K562 (cell line): ENCODE measurements at places on chromosomes 2 and 18. TPM values are rescaled to one million over a fixed set of nuclear protein-coding genes. Genes with fewer than 3 reads are reported as not detected.
A peak's percentile ranks its signal among the peaks of the same experiment; 100 is the strongest.

GRCh38 chr18:4204438-4204720, 250.7 kb downstream of the DLGAP1 start:
- no peak for DNase-seq

GRCh38 chr2:107414376-107414775, 412.3 kb upstream of the RGPD4 start:
- DNase-seq, result no peak

OSR1 gene
- total RNA-seq, result not detected in 2 replicates

TRIM54 gene
- not detected in 2 replicates for total RNA-seq

SLC8A1 gene
- 0.04 TPM in 1 of 2 replicates, not detected in the other for total RNA-seq

GRCh38 chr2:196513796-196514526, 125.6 kb upstream of the CCDC150 start:
- DNase-seq, result no peak

APOB gene
- 0.73 and 1.4 TPM in 2 replicates for total RNA-seq

DNA sequence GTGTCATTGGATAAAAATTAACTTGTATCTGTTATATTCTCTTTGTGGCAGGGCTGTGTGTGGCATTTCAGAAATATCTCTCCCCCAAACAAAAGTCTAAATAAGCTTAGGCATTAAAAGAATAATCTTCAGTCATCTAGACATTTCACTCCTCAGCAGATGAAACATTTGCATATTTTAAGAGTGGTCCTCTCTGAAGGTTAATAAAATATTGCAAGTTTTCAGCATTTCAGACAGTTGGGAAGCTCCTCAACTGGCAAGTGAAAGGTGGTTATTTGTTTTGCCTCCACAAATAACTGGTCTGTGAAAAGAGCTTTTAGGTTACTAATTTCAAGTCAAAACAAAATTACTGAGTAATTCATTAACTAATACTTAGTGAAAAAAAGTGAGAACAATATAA, 462.6 kb downstream of the EPHA4 start:
- no peak for DNase-seq

SCLY gene
- 32.2 and 38.2 TPM in 2 replicates for total RNA-seq

DNA sequence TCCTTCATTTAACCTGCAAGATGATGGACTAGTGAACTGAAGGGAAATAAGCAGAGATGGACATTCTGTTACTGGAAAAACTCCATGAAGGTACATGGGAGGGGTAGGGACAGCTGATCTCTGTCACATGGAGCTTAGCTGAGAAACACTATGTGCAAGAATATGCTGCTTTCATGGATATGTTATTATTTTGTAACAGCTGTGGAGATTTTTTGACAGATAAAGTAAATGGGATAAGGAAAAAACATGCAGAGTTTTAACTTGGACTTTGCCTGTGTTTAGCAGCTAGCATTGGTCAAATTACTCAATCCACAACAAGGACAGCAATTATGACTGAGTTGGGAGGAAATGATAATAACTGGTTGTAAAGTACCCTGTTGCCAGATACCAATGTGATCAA, 28.7 kb upstream of the HNRNPA3 start:
- DNase-seq, result no peak

ZNF892 gene
- total RNA-seq, result 0.13 and 0.29 TPM in 2 replicates

CCDC178 gene
- not detected in 2 replicates for total RNA-seq

DNA sequence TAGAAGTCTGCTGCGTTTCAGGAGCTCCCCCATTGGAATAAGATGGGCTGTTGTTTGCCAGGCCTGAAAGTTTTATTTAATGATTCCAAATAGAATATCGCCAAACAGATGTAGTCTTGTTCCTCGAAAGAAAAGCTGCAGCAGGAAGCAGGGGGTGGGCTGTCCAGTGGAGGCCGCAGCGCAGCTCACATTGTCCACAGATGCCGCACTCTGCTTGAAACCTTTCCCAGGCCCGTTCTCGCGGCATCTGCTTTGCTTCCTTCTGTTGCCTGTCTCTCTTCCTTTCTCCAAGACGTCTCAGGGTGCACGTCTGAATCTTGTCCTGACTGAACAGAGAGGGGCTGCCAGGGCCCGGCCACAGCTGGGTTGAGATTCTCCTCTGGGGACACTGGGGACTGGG, 12.4 kb upstream of the IGFBP2 start:
- no peak for DNase-seq

- DNase-seq, result no peak
Measured at GRCh38 chr18:76487782-76488181, 7.3 kb downstream of the ZNF516 start.

ZC3H8 gene
- total RNA-seq, result 17.2 and 17.7 TPM in 2 replicates

RGPD3 gene
- not detected in 2 replicates for total RNA-seq

GRCh38 chr2:129806990-129807389, 172.5 kb upstream of the RAB6C start:
- no peak for DNase-seq

GRCh38 chr2:113187771-113188170, 14.0 kb downstream of the PSD4 start:
- no peak for DNase-seq

DNA sequence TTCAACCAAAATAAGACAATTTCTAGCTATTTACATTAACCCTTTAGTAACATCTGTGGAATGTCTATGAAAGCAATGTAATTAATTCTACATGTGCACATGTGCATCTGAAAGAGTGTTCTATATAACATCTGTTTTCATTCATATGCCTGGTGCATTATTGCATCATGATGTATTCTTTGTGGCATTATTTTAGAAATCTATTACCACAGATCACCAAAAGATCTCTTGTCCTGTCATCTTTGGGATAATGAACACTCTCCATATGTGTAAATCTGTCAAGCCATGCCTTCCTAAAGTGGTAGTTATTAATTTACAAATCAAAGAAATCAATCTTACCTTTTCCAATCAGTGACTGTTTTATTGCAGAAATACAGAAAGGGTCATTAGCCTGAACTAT, 86.9 kb downstream of the TRIB2 start:
- no peak for DNase-seq

DNA sequence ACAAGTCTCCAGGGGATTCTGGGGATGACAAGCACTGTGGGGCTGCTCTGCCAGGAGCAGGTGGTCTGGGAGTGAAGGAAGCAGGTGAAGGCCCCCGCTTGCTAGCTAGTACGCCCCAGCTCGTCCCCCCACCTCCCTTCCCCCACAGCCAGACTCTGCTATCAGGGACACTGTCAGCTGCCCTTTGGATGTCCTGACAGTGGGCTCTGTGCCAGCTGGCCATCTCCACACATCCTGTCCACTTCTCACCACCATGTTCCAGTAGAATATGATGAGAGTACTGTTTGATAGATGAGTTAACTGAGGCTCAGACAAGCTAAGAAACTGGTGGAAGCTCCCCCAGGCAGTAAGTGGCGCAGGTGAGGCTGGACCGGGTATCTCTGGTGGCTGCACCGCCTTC, 276.2 kb downstream of the CELF4 start:
- no peak for DNase-seq

DNA sequence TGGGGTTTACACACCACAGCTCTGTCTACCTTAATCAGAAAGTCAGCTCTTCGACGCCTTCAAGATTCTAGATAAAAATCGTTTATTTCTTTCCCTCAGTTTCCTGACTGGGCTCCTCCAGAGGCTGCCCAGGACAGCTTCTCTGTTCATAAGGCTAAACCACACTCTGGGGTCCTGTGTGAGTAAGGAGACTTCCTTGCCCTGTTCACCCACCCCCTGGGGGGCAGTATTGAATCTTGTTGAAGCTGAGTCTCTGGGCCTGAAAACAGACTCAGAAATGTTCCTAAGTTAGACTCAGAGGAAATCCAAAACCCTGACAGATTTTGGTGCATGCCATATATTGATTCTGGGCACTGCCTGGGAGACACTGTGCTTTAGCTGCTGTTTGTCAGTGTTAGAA, 43.0 kb downstream of the G6PC2 start:
- peak; percentile 42 for DNase-seq

- no peak for DNase-seq
Measured at GRCh38 chr2:62204998-62205496, 9.1 kb downstream of the B3GNT2 start.

KCNE4 gene
- not detected in 2 replicates for total RNA-seq

- no peak for DNase-seq
Measured at GRCh38 chr2:183035954-183036669, 2.1 kb downstream of the NCKAP1 start.

- no peak for DNase-seq
Measured at GRCh38 chr18:24189007-24189528, 50.2 kb downstream of the CABYR start.

DNA sequence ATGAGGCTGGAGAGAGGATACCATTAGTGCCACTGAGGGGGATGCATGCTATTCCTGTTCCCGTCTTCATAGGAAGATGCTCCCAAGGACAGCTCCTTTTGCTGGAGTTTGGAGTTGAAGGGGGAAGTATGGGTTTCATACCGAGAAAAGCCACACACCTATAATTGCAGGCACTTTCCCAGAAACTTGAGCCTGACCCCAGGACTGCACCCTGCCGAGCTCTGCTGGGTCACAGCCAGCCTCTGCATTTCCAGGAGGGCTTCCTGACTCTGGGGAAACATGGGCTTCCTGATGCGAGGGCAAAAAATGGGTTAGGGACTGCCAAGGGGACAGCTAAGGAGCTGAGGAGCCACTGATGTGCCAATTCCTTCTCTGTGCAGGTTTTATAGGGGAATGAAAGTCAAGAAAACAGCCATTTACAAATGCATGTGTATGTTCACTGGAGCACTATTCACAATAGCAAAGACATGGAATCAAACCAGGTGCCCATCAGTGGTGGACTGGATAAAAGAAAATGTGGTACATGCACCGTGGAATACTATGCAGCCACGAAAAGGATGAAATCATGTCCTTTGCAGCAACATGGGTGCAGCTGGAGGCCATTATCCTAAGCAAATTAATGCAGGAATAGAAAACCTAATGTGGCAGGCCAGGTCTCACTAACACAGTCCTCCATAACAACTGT, 104.5 kb downstream of the ACAA2 start:
- no peak for DNase-seq

- DNase-seq, result no peak
Measured at GRCh38 chr2:100407073-100407472, 10.4 kb downstream of the CHST10 start.
